C1 segment of cervical spinal cord (tissue), 14 donors: ENCODE measurements at places on chromosomes 3 and 15.

DNA sequence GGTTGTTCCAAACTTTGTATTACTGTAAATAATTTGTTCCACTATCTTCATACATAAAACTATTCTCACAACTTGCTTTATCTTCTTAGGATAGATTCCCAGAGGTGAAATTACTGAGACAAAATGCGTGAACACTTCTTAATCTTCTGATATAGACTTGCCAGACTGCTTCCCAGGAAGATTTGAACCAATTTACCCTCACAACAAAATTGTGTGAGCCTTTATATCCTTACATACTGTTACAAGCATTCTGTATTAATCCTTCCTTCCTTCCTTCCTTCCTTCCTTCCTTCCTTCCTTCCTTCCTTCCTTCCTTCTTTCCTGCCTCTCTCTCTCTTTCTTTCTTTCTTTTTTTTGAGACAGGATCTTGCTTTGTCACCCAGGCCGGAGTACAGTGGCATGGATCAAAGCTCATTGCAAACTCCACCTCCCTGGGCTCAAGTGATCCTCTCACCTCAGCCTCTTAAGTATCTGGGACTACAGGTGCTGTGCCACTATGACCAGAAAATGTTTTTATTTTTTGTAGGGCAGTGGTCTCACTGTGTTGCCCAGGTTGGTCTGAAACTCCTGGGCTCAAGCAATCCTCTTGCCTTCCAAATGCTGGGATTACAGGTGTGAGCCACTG, 57.1 kb upstream of the SSR3 start:
- DNase-seq = no peak

DNA sequence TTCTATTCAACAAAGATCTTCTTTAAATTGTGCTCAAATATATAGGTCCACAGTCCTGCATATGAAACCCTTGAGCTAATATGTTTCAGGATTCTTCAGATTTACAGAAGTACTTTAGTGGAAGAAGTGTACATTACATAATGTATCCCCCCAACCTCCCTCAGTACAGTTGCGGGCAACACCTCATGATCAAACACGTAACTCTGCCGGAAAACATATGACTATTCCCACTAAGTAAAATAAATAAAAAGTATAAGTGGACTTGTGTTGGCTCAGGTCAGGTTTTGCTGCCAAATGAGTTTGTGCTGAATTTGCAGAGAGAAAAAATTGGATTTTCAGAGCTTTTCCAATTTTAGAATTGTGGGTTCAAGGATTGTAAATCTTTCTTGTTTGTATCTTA, 267.6 kb upstream of the MDFIC2 start:
- DNase-seq = no peak

DNA sequence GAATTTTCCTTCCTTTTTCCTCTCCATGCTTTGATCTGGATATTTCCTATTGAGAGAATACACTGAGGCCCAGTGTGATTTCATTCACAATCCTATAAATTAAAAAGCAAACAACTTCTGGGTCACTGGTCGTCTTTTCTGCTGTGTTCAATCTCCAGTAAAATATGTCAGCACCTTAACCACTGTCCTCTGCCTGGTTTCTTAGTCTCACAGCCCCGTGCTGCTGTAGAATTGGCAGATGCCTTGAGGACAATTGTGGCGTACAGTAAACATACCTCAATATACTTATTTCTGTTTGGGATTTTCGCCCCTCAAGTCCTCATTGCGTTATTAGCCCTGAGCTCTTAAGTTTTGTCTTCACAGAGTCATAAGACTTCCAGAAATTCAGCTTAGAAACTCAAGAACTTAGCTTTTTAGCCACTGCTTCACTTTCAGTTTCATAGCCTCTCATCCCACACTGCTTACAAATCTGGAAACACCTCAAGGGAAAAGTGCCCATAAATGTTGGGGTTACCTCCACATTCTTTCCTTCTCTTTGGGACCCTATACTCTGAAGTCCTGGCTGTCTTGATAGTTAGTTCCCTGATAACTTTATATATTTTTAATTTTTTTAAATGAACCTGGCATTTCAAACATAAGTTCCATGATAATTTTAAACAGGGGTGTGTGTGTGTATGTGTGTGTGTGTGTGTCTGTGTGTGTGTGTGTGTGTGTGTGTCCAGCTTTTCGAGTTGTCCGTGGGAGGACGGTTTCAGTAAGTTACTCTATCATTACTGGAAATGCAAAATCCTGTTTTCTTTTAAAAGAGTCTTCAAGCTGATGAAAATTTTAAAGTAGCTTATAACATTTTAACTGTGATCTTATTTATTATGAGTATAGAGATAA, 238.4 kb upstream of the CTDSPL start:
- no peak for DNase-seq

- peak; percentile 78 for DNase-seq
Measured at GRCh38 chr3:195893516-195893915, 14.8 kb downstream of the TNK2 start.

DNA sequence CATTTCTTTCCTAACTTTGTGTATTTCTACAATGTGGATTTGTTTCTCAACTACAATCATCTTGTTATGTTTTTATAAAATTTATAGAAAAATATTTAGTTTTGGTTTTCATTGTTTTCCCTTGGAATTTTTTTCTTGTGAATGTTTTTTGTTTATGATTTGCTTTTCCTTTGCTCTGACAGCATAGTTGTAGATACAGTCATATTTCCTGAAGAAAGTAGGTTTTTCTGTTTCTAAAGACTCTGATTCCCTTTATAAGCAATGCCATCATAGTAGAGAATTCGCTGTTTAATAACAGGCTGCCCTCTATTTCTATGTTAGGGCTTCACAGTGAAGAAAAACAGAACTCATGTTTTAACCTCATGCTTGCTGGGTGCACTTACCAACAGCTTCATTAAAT, 482.3 kb downstream of the ZBBX start:
- no peak for DNase-seq

DNA sequence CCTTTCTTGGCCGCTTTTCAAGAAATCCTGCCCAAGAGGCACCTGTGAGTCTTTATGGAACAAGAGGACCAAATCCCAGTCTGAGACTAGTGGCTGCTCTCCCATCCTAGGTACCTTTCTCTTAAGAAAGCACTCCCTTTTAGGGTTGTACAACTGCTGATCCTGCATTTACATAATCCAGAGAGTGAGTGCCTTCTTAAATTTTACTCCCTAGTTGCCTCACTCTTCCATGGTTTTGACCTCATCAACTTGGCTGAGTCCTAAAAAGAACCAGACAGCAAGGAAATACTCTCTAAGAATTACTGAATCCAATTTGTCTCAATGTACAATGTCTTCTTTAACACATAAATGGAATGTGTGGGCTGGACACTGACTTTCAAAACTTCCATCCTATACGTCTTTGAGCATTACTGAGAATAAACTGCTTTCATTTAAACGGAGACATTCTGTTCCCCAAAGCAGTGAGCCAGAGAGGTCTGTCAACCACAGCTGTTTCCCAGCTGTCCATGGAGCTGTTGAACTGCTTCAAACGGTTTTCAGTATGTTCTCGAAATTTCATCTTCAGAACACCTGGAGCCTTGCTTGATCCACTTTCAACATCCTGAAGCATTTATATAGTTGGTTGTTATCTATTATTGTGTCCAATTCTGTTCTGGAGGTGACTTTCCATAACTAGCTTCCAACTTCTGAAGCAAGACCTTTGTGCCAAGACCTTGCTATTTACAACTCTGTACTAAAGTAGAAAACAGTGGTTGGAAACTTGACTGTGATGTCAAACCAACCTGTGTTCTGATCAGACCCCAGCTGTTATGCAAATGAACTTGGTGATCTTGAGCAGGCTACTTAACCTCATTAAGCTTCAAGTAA, 179.1 kb downstream of the SLC9A9 start:
- DNase-seq = no peak

GRCh38 chr15:62760538-62760937, 282.0 kb upstream of the TPM1 start:
- DNase-seq = no peak

DNA sequence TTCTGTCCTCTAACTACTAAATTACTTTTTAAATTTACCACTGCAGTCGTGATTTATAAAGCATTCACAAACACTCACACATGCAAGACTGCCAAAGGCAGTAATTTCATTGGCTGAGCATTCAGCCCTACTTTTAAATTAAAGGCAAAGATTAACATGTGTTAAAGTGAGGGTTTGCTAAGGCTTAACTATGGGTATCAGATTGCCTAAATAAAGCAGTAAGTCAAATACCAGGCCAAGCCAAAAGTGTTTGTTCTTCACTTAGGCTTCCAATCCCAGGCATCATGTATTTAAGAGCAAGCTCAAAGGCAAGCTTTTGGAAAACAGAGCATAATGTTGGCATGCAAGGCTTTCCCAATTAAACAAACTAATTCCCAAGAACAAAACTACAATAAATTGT, 187.3 kb downstream of the SUCNR1 start:
- no peak for DNase-seq

GRCh38 chr3:106720510-106720909, 656.7 kb upstream of the CCDC54 start:
- DNase-seq = no peak

DNA sequence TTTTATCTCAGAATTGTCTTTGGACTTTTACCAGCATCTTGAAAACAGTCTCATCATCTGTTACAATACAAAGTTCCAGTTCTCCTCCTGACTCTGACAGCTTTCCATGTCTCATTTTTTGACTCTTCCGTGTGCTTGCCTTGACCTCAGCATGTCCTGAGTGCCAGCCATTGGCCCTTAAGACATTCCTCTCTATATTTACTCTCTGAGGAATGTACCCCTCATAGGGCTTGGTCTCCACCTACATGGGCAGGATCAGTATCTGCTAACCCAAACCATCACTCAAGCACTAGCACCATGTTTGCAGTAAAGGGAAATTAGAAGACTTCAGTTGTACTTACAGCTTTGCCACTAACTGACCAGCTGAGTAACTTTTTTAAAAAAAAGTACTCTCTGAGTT, 16.2 kb downstream of the ANKUB1 start:
- DNase-seq = no peak

DNA sequence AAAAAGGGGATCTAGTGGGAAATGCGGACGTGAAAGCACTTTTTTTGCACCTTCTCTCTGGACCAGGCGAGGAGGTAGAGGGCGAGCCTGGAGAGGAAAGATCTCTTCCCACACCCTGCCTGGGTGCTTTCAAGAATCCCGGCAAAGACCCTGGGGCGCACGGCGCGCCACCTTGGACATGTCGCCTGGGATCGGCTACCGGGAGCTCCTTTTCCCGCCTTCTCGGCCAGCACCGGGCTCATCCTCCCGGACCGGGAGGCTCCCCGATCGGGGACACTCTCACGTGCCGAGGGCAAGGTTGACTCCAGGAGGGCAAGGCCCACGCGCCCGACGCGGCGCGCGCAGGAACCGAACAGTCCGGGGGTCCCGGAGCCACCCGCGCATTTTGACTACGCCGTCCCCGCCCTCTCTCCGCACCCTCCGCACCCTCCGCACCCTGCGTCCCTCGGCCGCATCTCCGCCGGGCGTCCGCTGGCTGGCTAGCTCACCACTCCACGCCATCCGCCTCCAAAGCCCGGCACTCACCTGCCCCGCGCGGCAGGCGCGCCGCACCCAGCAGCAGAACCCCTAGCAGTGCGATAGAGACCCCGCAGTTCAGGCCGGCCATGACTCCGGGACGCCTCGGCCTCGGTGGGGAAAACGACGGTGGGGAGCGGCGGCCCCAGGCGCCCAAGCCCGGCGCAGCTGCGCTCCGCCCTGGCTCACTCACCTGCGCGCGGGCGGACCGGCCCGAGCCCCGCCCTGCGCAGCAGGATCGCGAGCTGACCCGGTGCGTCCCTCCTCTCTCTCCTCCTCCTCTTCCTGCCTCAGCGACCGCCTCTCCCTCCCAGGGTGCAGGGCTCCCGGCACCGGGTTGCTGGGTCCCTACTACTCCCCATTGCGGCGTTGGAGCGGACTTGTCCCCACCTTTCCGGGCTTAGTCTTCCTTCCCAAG, at the start of gene CDCP1:
TSS of gene CDCP1 (minus strand) at position 698 of the 934 bp plus-strand sequence. CDS start at position 607, 91 bp downstream.
- no peak for DNase-seq

DNA sequence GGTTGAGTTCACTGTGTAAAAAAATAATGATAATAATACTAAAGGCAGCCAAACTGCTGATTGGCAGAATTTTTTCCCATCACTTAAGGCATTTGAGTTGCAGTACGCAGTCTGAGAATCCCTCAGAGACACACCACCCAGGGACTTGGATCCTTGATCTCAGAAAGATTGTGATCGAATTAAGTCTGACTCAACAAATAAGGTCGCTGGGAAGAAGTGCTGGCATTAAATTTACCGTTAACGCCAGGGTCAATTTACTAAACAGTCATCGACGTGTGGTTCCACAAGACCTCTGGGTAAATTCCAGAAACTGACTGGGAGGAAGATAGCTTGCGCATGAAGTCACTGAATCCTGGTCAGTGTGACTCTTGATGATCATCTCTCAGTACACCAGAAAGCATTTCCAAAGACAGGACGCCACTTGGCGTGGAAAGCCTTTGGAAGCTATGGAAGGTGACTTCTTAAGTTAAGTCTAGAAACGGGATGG, 48.3 kb upstream of the CGNL1 start:
- DNase-seq = no peak

DNA sequence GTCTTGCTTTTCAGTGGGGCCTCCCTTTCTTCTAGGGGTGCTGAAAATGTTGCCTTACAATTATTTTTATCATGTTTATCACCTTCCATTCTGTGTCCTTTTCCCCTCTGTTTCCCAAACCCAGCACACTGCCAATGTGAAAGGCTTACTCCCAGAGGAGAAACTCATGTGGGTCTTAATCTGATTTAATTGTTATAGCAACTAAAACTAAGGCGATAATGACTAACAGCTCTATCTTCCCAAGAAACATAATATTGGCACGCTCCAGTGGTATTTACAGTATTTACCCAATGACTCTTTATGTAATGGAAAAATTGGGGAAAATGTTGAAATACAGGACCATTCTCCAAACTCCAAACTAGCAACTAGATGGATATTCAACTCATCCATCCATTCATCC, 58.4 kb downstream of the MESD start:
- DNase-seq = no peak

GRCh38 chr3:3951071-3951470, 151.8 kb downstream of the LRRN1 start:
- no peak for DNase-seq

DNA sequence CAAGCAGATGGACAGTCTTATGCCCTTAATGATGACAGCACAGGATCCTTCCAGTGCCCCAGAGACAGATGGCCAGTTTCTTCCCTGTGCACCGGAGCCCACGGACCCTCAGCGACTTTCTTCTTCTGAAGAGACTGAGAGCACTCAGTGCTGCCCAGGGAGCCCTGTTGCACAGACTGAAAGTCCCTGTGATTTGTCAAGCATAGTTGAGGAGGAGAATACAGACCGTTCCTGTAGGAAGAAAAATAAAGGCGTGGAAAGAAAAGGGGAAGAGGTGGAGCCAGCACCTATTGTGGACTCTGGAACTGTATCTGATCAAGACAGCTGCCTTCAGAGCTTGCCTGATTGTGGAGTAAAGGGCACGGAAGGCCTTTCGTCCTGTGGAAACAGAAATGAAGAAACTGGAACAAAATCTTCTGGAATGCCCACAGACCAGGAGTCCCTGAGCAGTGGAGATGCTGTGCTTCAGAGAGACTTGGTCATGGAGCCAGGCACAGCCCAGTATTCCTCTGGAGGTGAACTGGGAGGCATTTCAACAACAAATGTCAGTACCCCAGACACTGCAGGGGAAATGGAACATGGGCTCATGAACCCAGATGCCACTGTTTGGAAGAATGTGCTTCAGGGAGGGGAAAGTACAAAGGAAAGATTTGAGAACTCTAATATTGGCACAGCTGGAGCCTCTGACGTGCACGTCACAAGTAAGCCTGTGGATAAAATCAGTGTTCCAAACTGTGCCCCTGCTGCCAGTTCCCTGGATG, 198.7 kb downstream of the AKAP13 start:
- no peak for DNase-seq
